ENCODE measurements at places on chromosomes 4 and X.

DNA sequence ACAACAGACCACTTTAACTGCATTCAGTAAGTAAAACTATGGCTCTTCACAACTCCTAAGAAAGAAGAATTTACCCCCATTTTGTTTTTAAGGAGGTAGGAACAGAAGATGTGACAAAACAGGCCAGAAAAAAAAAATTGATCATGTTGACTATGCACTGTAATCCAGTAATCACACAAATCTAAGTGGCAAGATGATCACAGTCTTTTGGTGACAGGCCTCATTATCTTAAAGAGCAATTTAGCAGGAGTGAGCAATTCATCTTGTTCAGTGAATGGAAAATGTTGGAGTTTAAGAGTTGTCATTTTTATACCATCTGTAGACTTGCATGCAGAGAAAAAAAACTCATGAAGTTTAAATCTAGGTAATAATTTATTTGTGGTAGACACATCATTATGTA is 115.1 kb downstream of the SLC39A8 start:
- DNase-seq, result no peak

GRCh38 chr4:140096921-140097320 is 57.1 kb downstream of the MAML3 start:
- DNase-seq, result no peak

GRCh38 chr4:137804906-137805495 is 272.7 kb upstream of the PCDH18 start:
- no peak for DNase-seq

DNA sequence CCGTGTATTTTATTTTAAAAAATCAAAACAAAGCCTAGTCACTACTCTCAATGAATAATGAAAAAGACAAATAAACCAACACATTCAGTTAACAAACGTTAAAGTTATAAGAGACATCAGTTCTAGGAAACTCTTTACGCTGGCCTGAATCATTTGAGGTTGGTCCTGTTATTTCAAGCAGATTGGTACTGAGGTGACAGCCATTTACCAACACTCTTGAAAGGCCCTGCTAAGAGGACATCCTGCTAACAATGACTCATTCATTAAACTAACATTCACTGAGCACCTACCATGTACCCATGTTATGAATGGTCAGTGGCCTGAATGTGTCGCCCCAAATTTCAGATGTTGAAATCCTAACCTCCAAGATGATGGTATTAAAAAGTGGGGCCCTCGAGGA is 57.1 kb upstream of the ADGRG2 start:
- no peak for DNase-seq

- DNase-seq, result no peak
These were observed 3.8 kb upstream of the NSG1 start for GRCh38 chr4:4383085-4383484.

DNA sequence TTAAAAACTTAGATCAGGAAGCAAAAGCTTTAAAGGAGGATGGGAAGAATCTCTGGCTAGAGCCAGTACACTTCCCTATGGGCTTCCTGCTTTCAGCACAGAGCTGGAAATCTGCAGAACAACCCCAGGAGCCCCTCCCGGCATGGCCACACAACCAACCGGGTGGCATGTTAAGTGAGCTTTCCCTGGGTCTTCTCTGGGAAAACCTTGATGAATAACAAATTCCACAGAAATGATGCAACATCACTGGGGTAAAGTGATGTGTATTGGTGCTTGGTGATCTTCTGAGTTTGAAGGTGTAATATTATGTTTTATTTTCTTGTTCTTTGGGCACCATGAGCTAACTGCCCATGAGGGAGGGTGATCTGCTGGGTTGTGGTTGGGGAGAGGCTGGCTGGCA is 22.1 kb downstream of the NHS start:
- DNase-seq, result no peak

DNA sequence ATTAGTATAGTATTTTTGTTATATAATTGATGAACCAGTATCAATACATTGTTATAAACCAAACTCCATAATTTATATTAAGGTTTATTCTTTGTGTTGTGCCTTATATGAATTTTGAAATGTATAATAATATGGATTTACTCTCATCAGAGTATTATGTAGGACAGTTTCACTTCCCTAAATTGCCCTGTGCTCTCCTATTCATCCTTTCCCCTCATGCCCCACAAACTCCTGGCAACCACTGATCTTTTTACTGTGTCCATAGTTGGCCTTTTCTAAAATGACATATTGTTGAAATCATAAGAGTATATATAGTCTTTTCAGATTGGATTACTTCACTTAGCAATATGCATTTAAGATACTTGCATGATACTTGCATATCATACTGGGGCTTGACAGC is 958.1 kb upstream of the GRID2 start:
- no peak for DNase-seq

GRCh38 chr4:122525865-122526264 is 69.3 kb upstream of the IL2 start:
- DNase-seq, result no peak

GRCh38 chrX:16433021-16433420 is 216.9 kb upstream of the S100G start:
- no peak for DNase-seq

DNA sequence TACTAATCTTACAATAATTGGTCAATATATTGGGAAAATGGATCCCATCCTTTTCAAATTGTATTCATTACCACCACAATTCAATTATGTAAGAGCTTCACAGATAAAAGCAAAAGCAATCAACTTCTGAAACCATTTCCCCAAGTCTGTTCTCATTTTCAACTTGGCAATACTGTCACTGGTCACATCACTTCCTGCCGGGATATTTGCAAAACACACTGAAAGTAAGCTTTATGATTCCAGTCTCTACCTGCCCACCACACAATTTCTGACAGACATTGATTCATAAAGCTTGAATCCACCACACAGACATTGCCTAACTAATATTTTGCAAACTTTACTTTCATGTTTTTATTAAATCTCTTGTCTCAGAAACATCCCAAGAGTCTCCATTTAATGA is 53.6 kb downstream of the LIN54 start:
- DNase-seq, result no peak

DNA sequence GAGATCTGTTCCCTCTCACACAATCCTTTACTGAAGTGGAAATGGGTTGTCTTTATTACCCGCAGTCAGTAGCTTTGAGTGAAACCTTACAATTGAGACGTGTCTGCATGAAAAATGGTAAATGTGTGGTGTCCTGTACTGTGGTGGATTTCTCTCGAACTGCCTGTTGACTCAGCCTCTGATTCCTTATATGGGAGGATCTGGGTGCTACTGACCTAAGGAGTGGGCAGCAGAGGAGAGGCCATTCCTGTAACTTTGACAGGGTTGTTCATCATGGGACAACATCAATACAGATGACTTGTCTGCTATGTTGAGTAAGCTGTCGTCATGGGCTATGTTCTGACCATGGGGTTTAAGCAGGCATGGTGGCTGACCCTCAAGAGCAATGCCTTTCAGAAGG is 159.6 kb upstream of the WDR1 start:
- DNase-seq, result no peak

GRCh38 chr4:16858275-16858752 is 40.1 kb downstream of the LDB2 start:
- DNase-seq, result no peak

DNA sequence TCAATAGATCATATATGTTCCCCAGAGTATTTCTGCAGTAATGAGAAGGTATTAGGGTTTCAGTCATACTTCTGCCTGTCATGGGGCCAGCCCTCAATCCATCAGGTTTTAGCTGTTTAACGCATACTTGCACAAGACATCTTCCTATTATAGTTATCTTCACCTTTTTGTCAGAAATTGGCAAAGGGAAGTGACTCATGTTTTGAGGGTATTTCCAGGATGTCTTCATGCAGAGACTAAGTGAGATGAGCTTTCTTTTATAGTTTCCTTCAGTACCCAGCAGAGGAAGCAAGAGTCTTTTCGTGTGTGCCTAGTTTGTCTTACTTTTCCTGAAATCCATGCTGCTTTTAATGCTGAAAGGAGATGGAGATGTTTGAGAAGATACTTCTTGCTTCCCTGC is 9.5 kb downstream of the CSTF2 start:
- no peak for DNase-seq

DNA sequence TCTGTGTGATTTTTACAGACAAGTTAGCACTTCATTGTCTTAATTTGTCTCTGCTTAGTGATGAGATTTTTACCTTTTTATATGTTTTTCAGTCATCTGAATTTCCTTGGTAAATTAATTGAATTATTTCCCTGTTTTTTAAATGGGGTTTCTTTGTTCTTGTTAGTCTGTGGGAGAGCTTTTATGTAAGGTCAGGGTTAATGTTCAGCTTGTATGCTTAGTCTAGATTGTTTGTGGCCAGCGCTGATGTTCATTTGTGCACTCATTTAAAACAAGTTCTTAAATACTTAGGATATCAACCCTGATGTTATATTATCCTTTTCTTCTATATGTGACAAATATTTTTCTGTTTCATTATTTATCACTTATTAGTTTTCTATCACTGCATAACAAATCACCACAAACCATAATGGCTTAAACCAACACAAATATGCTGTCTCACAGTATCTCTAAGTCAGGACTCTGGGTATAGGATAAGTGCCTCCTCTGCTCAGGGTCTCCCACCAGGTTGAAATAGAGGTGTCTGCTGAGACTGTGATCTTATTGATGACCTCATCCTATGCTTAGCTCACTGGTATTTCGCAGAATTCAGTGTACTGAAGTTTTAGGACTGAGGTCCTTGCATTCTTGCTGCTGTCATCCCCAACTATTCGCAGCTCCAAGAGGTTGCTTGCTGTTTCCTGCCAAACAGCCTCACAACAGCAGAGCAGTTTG is 53.2 kb downstream of the ATP10D start:
- no peak for DNase-seq

GRCh38 chrX:37350034-37350365 is 836 bp downstream of the PRRG1 start:
- no peak for DNase-seq

- DNase-seq, result peak; percentile 66
These were observed 54.0 kb downstream of the JADE1 start for GRCh38 chr4:128863312-128864075.

DNA sequence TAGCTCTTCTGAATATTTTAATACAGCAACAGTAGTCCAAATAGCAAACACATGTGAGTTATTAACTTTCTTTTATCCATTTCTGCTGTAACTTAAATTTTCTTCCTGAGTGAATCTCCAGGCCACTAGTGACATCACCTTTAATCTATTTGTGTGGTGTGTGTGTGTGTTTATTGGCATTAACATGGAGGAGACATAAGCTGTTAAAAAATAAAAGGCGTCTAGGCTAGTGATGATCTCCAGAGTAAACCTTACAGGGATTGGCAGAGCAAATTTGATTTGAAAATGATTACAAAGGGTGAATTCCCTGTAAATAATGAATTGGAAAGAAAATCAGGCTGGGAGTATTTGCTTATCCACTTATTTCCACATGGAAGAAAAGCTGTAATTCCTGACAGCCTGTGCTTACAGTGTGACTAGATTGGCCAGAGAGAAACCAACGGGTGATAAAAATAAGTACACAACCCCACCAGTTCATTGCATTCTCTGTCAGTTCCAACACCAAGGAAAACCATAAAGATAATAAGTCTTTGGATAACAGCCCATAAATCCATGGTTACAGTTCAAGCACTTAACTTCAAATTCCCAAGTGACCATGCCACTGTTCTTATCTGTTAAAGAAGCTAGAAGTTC is 186.1 kb downstream of the ENOX2 start:
- DNase-seq, result no peak

DNA sequence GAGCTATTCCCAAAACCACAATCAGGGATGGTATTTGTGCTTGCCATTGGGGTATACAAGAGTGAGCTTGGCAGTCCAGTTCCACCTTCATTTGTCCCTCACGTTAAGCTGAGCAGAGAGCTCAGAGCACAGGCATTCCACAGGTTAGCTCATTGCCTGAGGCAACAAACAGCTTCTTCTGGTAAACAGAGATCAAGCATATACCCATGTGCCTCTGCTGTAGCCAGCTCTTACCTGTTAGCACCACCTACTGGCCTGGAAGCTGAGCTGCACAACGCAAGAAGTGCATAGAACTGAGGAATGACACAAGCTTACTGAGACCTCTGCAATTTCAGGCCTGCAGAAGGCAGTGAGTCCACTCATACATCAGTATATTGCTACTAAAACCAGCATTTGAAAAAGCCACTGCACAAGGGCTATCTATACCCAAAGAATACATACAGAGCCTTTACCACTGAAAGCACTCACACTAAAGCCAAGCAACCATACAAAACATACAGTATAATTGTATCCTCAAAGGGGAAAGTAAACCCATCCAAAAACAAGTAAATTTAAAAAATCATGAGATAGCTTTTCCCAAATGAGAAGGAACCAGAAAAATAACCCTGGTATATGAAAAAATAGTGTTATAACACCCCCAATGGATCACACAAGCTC is 258.3 kb upstream of the GABRA2 start:
- DNase-seq, result no peak

DNA sequence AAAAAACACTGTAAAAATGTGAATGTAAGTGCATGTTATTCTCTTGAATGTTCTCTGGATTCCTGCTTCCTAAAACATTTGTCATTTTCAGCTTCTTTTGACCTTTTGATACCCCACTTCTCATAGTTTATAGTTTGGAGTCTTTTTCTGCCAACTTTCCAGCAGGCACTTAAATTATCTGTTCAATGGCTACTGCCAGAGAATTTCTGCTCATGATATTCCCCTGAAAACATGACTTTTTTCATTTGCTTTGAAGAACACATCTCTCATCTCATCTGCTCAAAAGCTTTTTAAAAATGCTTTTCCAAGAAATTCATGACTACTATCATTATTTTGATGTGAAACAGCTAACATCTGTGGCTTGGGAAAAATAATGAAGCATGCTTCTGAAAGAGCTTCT is 269.7 kb upstream of the PCDH7 start:
- DNase-seq, result no peak

DNA sequence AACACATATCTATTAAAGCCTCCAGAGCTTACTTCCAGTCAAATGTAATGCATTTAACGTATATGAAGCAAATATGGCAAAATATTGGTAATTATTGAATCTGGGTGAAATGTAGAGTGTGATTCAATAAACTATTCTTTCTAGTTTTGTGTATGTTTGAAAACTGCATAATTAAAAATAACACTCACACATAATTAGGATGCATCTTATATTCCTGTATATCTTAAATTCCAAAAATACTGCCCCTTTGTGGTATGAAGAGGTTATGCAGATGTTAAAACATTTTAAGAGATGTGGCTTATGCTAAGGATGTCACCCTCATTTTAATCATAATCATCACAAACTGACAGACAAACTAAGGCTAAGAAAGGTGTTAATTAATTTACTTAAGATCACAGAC is 182.9 kb downstream of the COX18 start:
- no peak for DNase-seq

DNA sequence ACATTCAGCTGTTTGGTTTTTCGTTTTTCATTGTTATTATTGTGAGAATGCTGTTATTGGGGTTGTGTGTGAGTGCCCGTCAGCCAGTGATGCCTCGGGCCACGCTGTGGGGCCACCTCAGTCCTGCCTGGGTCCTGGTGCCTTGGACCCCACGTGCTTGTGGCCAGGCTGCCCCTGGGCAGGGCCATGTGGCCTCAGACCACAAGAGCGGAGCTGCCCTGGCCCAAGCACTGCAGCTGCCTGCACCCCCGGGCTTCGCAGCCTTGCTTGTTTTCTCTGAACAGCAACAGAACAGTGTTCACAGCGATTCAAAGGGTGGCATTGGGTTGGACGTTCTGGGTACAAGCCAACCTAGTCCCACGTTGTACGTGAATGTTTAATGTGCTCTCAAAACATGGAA is 56.9 kb downstream of the CPLX1 start:
- no peak for DNase-seq

Measured in activated CD4-positive, alpha-beta T cell treated with anti-CD3 and anti-CD28 coated beads, Interleukin-2, amount 50 U/mL, for 1 hour (primary cell).